ENCODE measurements at places on chromosomes 13 and 19.

DNA sequence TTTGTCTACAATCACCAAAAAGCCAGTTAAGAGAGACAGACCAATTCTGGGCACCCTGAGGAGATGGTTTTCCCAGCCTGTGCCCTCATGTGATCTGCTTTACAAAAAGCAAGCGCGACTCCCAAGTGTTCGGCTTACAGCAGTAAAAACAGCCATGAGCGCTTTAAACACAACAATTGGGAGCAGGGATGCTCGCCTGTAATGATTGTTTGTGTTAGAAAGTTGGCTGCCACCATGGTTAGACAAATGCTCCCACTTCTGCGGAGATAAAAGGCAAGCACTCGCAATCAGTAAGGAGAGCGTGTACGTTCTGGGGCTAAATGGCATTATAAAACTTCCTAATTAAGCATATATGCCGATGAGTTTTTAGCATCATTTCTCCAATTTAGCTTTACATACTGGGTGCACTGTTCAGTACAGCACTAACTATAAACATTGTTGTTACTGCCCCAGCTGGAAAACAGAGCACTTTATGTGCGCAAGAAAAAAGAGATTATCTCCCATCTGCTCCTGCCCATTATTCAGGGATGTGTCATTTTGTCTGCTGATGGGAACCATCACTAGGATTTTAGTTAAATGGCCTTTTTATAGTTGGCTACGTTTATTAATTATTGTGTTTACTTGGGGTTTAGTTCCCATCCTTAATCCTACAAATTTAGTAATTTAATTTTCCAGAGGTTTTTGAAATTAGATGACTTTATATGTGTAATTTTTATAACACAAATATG is 309.3 kb upstream of the MAB21L1 start:
- no peak for DNase-seq

DNA sequence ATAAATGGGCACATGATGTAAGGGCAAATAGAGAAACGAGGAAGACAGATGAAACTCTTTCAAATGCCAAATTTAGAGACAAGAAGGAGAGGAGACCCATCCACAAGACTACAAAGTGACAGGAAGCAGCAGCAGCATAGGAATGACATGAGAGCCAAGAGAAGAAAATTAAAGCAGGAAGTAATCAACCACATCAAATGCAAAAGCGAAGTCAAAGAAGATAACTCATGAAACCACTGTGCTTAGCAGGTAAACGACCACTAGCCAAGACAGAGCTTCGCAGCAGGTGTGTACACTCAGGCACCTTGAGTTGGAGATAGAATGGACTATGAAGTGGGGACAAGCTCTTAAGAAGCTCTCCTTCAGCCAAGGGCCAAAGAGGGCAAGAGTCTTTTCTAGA is 64.1 kb downstream of the KLF12 start:
- DNase-seq: no peak

- no peak for DNase-seq
Measured at GRCh38 chr13:53281677-53282076, 253.1 kb downstream of the OLFM4 start.

DNA sequence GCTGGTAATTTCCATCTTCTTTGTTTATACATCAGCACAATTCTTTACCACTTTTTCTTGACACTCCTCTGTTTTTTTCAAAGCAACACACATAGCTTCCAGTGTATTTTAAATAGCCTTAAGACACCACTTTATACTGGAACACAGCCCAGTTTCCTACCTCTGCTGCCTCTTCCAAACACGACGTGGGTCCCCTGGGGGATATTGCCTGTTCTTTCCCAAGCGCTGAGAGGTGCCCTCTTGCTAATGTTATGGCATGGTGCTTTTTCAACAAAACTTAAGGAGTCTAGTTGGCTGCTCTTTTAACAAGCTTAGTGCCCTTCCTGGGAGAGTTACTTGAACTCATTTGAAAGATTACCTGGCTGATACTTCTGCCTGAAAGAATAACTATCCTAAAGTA is 112.7 kb downstream of the OLFM4 start:
- DNase-seq: no peak

- no peak for DNase-seq
Measured at GRCh38 chr19:55173714-55174409, 6.2 kb downstream of the SYT5 start.

Measured in activated gamma-delta T cell (primary cell).